ENCODE measurements at places on chromosomes 3 and 15.

DNA sequence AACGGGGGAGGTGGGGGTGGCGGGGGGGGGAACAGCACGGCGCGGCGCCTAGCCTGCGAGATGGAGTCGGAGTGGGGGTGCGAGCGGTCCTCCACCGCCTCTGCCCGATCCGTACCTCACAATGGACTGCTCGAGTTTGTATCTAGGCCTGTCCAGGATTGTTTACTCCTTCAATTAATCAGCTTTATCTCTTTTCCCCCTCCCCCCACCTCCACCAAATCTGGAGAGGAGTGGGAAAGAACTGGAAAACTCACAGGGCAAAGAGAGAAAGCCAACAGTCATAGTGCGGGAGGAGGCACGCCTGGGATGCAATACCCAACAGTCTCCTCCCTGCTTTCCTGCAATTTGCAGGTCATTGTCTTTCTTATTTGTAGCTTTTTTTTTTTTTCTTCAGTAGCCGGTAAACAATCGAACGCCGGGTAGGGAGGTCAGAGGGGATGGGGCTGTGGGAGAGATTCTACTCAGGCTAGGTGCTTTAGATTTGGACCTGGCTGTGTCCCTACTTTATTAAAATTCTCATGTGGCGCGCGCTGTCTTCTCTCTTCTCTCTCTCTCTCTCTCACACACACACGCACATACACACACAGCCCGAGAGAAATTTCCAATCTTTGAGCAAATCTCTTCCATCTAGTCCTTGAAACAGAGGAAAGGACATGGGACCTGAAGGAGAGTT is 6.9 kb upstream of the MEIS2 start:
- no peak for DNase-seq

GRCh38 chr3:131036200-131036816 is 9.6 kb downstream of the NEK11 start:
- DNase-seq: no peak

- DNase-seq: peak; percentile 22
Measured at GRCh38 chr3:71725271-71725991, at the start of gene EIF4E3. EIF4E3 (minus strand) TSS chr3:71725402; CDS start chr3:71725367, 35 bp downstream.

GRCh38 chr3:153320585-153321128 is 158.6 kb downstream of the RAP2B start:
- DNase-seq: no peak

DNA sequence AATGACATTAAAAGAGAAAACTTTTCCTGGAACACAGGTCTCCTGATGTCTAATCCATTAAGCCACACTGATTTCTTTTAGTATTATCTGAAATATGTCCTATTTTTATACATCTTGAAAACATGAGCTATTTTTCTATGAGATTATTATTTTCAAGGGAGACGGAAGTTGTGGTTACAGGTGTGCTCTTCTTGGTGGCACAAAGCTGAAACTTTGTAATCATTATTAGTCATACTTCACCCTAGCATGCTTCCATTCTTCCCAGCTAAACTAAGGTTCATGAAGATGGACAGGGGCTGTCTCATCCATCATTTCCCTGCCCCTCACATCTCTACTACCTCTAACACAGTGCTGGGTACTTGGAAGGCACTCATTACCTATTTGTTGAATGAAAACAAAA is 85.6 kb upstream of the POU1F1 start:
- peak; percentile 1 for DNase-seq
